ENCODE measurements at places on chromosomes 1 and 21.

DNA sequence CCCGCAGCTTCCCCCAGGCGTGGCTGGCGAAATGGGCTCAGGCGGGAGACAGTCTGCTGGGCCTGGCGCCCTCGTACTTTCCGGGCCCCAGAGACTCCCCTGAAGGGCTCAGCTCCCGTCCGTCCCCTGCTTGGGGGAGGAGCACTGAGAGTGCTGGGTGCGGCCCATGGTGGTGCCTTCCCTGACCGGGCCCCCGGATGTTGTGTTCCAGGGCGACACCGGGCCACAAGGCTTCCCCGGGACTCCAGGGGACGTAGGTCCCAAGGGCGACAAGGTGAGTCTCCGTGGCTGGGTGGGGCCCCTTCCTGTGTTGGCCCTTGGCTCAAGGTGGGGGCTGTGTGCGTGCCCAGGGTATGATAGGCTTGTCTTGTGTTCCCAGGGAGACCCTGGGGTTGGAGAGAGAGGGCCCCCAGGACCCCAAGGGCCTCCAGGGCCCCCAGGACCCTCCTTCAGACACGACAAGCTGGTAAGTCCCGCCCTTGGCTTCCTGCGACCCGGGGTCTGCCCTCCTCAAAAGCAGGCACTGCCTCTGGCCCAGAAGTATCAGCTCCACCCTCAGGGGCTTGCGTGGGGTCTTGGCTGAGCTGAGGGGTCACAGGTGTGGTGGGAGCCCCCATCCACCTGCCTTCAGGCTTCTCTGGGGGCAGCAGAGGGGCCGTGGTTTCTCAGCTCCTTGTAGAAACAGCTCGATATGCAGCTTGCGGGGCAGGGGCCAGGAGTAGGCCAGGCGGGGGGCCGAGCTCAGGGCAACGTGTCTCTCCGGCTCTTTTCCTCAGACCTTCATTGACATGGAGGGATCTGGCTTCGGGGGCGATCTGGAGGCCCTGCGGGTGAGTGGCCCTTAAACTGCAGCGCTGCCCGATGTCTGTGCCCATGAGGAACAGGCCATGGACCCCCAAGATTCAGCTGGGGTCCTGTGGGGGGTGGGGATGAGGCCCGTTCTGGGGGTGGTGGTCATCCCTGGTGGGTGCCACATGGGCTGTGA lies 62.3 kb downstream of the SLC19A1 start:
- DNase-seq: no peak

- no peak for DNase-seq
These were observed 18.3 kb downstream of the MAN1C1 start for GRCh38 chr1:25634896-25635295.

- DNase-seq: no peak
These were observed 184.4 kb upstream of the GALNT2 start for GRCh38 chr1:229882621-229883020.

GRCh38 chr1:42962641-42963377 lies 4.1 kb upstream of the SLC2A1 start:
- no peak for DNase-seq

DNA sequence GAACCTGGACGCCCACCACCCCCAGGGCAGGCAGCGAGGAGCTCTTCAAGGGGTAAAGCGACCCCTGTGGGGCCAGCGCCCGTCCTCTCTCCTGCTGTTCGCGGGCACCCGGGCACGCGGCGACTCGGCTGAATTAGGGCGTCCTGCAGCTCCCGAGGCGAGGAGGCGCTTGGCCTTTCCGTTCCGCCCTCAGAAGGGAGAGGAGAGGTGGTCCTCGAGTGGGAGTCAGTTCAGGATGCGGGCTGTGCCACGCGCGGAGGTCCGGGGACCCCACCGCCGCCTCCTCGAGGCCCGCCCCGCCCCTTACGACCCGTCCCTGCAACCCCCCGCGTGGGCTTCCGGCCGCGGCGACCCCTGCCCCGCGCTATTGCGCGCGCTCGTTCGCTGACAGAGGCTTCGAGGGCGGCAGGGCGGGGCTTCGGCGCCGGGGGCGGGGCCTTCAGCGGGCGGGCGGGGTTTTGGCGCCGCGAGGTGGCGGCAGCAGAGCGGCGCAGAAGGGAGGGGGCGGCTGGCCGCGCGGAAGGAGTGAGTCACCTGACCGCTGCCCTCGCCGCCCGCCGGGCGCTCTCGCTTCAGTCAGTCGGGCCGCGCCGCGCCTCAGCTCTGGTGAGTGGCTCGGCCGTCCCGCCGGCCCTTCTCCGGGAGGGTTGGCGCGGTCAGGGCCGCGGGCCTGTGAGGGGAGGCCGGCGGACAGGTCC lies at the start of gene BACH1:
TSS of gene BACH1 (plus strand) at position 575 of the 698 bp plus-strand sequence. CDS start 22,359 bp downstream, outside the sequence.
- peak; percentile 86 for DNase-seq

DNA sequence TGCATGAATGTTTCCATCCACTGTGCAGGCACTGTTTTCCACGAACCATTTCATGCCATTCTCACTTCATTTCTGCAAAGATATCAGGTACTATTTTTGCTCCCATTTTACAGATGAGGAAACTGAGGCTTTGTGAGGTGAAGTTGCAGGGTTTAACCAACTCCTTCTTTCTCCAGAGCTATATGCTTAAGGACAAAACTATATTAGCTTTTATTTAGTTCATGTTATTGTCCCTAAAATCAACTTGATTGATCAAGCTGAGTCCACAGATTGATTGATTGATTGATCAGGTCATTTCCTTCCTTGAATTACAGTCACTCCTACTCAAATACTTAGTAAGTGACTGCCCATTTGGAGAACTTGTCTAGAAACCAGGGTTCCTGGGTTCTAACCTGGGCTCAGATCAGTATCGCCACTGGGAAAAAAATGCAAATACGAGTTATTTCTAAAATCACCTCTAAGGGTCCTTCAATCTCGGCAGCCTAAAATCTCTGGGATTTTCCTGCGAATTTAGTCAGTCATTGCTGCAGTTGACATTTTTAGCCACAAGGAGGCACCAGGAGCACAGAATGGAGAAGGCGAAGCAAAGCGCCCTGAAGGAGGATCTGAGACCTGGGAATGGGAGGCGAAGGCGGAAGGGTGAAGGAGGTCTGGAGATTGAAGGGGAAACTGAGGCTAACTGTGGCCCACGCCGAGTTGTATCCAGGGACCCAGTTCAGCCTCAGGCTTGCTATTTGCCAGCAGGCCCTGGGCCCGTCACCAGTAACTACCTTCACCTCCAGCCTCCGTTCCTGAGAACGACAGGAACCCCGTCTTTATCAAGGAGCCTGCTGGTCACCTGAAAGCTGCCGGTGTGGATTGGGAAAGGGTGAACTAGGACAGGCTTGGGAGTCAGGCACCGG lies 14.3 kb upstream of the MUL1 start:
- DNase-seq: peak; percentile 27

DNA sequence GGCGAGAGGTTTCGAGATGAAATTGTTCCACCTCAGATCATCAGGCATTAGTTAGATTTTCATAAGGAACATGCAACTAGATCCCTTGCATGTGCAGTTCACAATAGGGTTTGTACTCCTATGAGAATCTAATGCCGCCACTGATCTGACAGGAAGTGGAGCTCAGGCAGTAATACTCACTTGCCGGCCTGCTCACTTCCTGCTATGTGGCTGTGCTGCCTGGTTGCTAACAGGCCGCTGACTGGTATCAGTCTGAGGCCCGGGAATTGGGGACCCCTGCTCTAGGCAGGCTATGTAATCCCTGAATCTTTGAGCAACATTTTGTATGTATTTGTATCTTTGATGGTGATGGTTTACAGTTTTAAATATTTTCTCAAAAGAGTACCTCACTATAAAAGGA lies 32.5 kb downstream of the XKR8 start:
- no peak for DNase-seq

GRCh38 chr1:94237291-94238226 lies at the start of gene ARHGAP29:
Gene ARHGAP29, minus strand, starts transcription at chr1:94237584. Its CDS starts 5,973 bp downstream, at chr1:94231611.
- DNase-seq: peak; percentile 19

Measured in activated CD8-positive, alpha-beta memory T cell treated with anti-CD3 and anti-CD28 coated beads for 1 hour (primary cell).